ENCODE measurements at places on chromosomes 1 and 21.

GRCh38 chr1:93874025-93874651, 4.9 kb downstream of the DNTTIP2 start:
- DNase-seq = no peak
- H3K27me3 ChIP-seq = no peaks in the 10 kb centered on the region
- peaks cover 19% of the 10 kb centered on the region for H3K4me1 ChIP-seq
- H3K36me3 ChIP-seq = peaks cover 57% of the 10 kb centered on the region
- H3K27ac ChIP-seq = no peak overlapping the region

DNA sequence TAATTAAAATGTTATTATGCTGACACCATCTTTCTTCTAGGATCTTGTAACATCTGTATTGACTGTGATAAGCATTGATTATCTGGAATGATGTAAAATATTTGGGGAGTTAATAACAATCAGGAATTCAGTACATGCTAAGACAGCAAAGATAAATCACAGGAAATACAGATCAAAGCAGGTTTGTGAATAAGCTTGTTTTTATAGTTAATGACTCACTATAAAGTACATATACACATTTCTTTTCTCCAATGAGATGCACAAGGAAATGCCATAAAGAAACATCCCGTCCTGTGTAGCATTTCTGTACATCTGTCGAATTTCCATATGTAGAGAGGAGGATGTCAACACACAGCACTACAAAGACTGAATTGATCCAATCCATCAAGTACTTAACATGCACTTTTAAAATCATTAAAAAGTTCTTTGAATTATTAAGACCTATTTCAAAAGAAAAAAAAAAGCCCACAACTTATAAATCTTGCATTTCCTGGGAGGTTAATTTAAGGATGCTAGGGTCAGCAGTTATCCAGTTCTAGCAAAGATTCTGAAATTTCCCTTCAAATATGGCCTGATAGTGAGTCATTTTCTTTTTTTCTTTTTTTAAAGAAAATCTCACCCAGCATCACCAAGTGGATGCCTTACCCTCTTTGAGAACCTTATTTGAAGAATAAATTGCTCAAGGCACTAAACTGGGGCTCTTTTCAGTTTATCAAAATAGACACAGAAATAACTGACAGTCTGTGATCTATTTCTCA, 243.2 kb upstream of the NR5A2 start:
- H3K27me3 ChIP-seq = no peaks in the 10 kb centered on the region
- no peaks in the 10 kb centered on the region for H3K4me1 ChIP-seq
- no peak overlapping the region for H3K27ac ChIP-seq
- no peaks in the 10 kb centered on the region for H3K36me3 ChIP-seq
- H3K4me3 ChIP-seq = no peak overlapping the region

DNA sequence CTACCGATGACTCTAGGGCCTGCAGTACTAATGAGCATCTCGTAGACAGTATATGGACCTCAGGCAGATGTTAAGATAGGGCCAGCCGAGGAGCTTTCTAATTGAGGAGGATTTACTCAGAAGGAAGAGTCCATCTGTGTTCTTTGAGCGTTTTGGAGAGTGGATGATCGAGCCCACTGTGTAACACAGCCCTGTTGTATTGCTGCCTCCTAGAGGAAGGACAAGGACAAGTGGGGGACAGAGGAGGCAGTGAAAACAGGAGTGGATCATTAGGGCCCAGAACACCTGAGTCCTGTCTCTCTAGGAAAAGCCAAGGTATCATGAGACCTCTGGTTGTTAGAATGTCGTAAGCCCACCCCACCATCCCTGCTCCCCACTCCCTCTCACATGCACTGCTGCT, 62.9 kb downstream of the TBX19 start:
- no peaks in the 10 kb centered on the region for H3K4me1 ChIP-seq
- DNase-seq = no peak
- no peaks in the 10 kb centered on the region for H3K36me3 ChIP-seq
- no peak overlapping the region for H3K4me3 ChIP-seq
- peak overlapping the region; percentile 50 for H3K27ac ChIP-seq

- H3K27ac ChIP-seq = no peak overlapping the region
- H3K27me3 ChIP-seq = no peaks in the 10 kb centered on the region
- DNase-seq = no peak
- no peak overlapping the region for H3K4me3 ChIP-seq
- H3K36me3 ChIP-seq = no peaks in the 10 kb centered on the region
- peaks cover 22% of the 10 kb centered on the region for H3K4me1 ChIP-seq
These were observed 15.5 kb upstream of the SYNC start for GRCh38 chr1:32718036-32718435.

DNA sequence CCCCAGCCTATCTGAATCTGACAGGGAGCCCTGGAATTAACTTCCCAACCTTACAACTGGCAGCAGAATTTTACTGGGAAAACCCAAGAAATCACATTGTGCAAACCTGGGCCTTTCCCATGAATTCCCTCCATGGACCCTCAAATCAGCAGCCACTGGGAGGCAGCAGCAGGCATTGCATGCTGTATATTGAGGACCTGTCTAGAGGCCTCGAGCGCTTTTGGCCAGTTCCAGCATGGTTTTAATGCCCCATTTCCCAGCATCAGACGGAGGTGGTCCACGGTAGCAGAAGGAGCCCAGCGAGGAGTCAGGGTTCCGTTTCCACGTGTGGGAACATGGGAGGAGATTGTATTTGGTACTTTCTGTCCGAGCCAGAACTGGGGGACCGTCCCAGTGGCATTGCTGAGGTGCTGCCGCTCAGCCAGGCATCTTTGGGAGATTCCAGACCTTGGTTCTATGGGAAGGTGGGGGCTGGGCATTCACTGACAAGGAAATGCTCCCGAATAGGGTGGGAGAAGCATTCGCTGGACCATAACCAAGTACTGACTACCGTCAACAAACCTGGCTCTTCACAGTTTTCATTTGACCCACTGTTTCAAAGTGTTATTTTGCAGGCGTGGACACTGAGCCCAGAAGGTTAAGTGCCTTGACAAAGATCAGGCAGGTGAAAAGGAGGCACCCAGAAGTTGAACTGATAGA, 15.9 kb downstream of the BMP8A start:
- no peaks in the 10 kb centered on the region for H3K27me3 ChIP-seq
- H3K27ac ChIP-seq = no peak overlapping the region
- H3K36me3 ChIP-seq = no peaks in the 10 kb centered on the region
- no peaks in the 10 kb centered on the region for H3K4me1 ChIP-seq
- no peak overlapping the region for H3K4me3 ChIP-seq

GRCh38 chr1:15885701-15886610, 38.4 kb downstream of the SPEN start:
- H3K27ac ChIP-seq = peak overlapping the region; percentile 94
- no peaks in the 10 kb centered on the region for H3K36me3 ChIP-seq
- H3K4me3 ChIP-seq = peak overlapping the region; percentile 16
- H3K27me3 ChIP-seq = no peaks in the 10 kb centered on the region

GRCh38 chr1:39877980-39878956, 5.0 kb downstream of the TRIT1 start:
- no peak for DNase-seq
- peaks cover 40% of the 10 kb centered on the region for H3K4me1 ChIP-seq
- H3K27me3 ChIP-seq = no peaks in the 10 kb centered on the region
- H3K36me3 ChIP-seq = no peaks in the 10 kb centered on the region
- H3K4me3 ChIP-seq = no peak overlapping the region

DNA sequence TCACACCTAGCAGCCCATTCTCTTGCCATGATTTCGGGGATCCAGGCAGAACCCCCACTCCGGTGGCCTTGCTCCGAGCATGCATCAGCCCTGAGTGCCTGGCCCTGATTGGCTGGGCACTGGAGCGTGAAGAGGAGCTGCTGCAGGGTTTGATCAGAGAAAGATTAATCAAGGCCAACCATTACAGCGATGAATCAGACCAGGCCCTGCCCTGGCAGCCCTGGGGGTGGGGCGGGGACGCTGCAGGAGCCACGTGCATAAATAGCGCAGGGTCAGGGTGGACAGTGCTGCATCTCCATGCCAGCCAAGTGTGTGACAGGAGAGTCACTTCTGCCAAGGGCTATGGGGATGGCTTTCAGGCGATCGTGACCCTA, 3.4 kb upstream of the FAM131C start:
- peaks cover 13% of the 10 kb centered on the region for H3K4me1 ChIP-seq
- H3K27me3 ChIP-seq = peaks cover 11% of the 10 kb centered on the region
- no peak overlapping the region for H3K4me3 ChIP-seq
- H3K27ac ChIP-seq = no peak overlapping the region
- H3K36me3 ChIP-seq = no peaks in the 10 kb centered on the region

DNA sequence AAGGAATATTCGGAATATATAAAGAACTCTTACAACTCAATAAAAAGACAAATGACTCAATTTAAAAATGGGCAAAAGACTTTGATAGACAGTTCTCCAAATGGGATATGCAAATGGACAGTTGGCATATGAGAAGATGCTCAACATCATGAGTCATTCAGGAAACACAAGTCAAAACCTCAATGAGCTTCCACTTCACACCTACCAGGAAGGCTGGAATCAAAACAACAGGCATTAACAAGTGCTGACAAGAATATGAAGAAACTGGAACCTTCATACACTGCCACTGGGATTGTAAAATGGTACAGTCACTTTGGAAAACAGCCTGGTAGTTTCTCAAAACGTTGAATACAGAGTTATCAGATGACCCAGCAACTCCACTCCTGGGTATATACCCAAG, 17.2 kb downstream of the PGBD5 start:
- no peaks in the 10 kb centered on the region for H3K27me3 ChIP-seq
- no peak overlapping the region for H3K4me3 ChIP-seq
- DNase-seq = no peak
- no peaks in the 10 kb centered on the region for H3K4me1 ChIP-seq
- no peak overlapping the region for H3K27ac ChIP-seq
